Mesothelial cell of epicardium (in vitro differentiated cells): ENCODE measurements at places on chromosomes 7 and 10. TPM values are rescaled to one million over a fixed set of nuclear protein-coding genes. Genes with fewer than 3 reads are reported as not detected.

- H3K4me1 ChIP-seq = peaks cover 3% of the 10 kb centered on the region
- H3K4me3 ChIP-seq = no peak overlapping the region
- H3K36me3 ChIP-seq = no peaks in the 10 kb centered on the region
- DNase-seq = no peak
- no peaks in the 10 kb centered on the region for H3K27me3 ChIP-seq
- no peak overlapping the region for H3K27ac ChIP-seq
Measured at GRCh38 chr7:101114492-101114891, 12.4 kb upstream of the SERPINE1 start.

DNA sequence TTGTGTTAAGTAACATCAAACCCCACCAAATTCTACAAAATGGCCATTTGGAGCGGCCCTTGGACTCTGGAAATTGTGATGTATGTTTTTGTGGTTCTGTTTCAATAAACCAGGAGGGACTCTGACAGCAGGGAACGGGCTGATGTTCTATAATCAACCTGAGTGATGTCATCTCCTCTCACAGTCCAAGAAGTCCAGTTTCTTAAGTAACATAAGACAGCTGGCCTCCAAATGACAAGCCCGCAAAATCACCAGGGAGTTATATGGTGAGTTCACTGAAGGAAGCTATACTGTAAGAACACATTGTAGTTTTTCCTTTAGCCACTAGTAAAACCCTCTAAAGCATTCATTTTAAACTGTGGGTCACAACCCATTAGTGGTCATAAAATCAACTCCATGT, 34.0 kb downstream of the GOT1 start:
- H3K27ac ChIP-seq = no peak overlapping the region
- no peak for DNase-seq
- no peak overlapping the region for H3K4me3 ChIP-seq
- H3K27me3 ChIP-seq = peaks cover 7% of the 10 kb centered on the region
- peaks cover 13% of the 10 kb centered on the region for H3K36me3 ChIP-seq

The GRID2IP gene
- total RNA-seq = 1.4 to 1.5 TPM (median 1.5 TPM) in 3 replicates

DNA sequence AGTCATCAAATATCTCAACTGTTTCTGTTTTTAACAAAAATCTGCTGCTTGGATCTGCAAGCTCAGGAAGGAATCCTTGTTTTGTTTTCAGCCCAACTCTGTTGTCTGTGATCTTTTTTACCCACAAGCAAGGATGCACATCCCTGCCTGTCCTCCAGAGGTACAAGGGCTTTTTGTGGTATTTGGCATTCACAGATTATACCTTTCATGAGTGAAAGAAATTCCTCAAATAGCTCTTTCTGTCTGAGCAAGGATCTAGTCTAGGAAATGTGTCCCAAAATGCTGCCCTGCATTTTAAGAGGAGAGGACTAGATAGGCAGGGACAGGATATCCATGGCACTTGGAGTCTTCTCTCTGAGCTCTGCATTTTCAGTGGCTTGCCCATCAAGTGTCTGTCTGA, 151.8 kb downstream of the BMPER start:
- H3K4me3 ChIP-seq = no peak overlapping the region
- H3K27ac ChIP-seq = no peak overlapping the region
- DNase-seq = no peak
- peaks cover 6% of the 10 kb centered on the region for H3K27me3 ChIP-seq
- peaks cover 7% of the 10 kb centered on the region for H3K4me1 ChIP-seq

DNA sequence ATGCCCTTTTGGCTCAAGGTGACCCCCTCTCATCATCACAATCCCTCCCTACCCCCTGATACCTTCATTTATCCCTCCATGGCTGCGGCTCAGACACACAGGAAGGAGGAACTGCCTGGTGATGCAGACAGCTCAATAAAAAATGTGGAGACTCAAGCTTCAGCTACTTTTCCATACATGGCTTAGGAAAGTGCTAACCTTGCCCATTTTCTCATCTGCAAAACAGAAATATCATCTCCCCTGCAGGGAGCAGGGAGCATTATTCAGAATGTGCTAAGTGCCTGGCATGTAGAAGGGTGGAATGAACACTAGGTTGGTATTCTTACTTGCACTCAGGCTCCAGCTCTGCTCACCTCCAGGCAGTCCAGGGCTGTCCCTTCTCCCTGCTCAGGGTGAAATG, 23.8 kb downstream of the CXCL12 start:
- H3K36me3 ChIP-seq = no peaks in the 10 kb centered on the region
- no peak overlapping the region for H3K27ac ChIP-seq
- DNase-seq = no peak
- peaks cover 5% of the 10 kb centered on the region for H3K4me1 ChIP-seq

The SPDYE6 gene
- total RNA-seq = not detected in 3 replicates

The FAM241B gene
- total RNA-seq = 19.2 to 20.9 TPM (median 20.1 TPM) in 3 replicates

The PAX4 gene
- not detected in 3 replicates for total RNA-seq

- no peak overlapping the region for H3K4me3 ChIP-seq
- DNase-seq = no peak
- no peak overlapping the region for H3K27ac ChIP-seq
- peaks cover 26% of the 10 kb centered on the region for H3K4me1 ChIP-seq
- no peaks in the 10 kb centered on the region for H3K27me3 ChIP-seq
Measured at GRCh38 chr10:31936086-31936485, 7.5 kb upstream of the ARHGAP12 start.
